ENCODE measurements at places on chromosomes 16 and 17.
A peak's percentile ranks its signal among the peaks of the same experiment; 100 is the strongest.

DNA sequence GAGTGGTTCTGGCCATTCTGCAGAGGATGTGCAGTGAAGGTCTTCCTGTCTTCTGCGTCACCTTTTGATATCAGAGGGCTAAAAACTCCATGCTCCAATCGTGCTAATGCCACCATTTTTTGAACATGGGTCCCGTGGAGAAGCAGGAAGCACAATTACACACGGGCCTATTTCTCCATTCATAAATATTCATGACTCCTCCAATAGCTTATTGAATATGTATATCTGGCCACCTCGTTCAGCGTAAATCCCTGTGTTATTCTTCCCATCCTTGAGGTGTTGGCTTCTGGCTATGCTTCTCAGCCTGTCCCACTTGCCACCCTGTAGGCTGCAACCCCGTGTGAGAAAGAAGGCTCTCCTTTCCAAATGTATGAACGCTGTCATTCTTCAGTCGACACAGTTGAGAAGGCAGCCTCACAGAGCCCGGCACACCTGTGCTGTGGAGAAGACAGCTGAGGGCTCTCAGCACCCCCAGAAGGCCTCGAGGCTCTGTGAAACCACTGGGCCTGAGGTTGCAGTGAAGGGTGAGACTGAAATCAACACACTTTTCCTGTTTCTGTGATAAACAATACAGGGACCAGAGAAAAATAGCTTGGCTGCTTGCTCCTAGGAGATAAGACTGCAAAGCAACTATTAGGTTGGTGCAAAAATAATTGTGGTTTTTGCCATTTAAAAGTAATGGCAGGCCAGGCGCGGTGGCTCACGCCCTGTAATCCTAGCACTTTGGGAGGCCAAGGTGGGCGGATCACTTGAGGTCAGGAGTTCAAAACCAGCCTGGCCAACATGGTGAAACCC, 4.9 kb upstream of the ANKRD40CL start:
- no peak for DNase-seq

- DNase-seq = peak; percentile 60
Observed at GRCh38 chr16:10752843-10753523, 9.3 kb downstream of the NUBP1 start.

GRCh38 chr17:5331506-5331905, 49.4 kb downstream of the RABEP1 start:
- no peak for DNase-seq

GRCh38 chr16:89737341-89738071, 16.2 kb downstream of the ZNF276 start:
- no peak for DNase-seq

DNA sequence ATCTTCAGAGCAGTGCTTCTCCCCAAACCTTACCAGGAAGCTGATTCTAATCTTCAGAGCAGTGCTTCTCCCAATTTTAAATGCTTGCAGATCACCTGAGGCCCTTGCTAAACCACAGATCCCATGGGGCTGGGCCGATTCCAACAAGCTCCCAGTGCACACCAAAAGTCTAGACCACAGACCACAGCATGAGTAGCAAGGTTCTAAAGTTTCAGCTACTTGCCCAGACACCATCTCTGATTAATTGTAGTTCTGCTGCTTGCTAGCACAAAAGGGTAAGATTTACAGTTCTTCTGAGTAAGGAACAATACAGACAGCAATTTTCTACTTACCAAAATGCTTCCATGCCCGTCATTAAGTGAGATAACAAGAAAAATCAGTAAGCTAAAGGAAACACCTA, 12.2 kb downstream of the CLEC3A start:
- no peak for DNase-seq

GRCh38 chr17:81735264-81736102, 23.4 kb downstream of the SLC25A10 start:
- peak; percentile 33 for DNase-seq

DNA sequence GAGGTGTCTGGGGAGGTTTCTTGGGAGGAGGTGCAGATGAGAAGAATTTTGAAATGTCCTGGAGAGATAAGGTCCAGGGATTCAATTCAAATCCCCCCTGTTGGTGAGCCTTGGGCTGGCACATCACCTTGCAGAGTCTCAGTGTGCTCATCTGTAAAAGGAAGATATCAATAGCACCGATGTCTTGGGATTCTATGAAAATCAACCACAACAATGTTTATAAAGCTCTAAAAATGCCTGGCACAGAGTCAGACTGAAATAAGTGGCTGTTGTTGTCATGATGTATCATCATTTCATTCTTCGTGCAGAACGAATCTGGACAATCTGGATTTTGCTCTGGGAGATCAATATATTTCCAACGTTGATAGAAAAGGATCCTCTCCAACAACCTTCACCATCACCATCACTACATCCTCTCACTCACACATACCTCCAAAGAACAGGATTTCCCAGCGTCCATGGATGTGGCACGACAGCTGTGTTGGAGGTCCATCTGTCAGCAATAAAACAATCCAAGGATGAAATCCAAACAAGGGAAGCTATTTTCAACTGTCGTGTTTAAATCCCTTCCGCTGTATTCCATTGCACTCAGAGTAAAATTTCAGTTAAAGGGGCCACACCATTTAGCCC, 393.7 kb upstream of the DYNLRB2 start:
- no peak for DNase-seq

- peak; percentile 95 for DNase-seq
Observed at GRCh38 chr16:70653809-70654771, 7.7 kb downstream of the IL34 start.

GRCh38 chr16:74561626-74562025, 45.3 kb downstream of the GLG1 start:
- no peak for DNase-seq

GRCh38 chr16:52320930-52321439, 226.0 kb downstream of the TOX3 start:
- DNase-seq = no peak

- DNase-seq = peak; percentile 53
Observed at GRCh38 chr16:50697881-50698767, 4.7 kb downstream of the NOD2 start.

- DNase-seq = peak; percentile 22
Observed at GRCh38 chr16:26963109-26963508, 103.6 kb upstream of the C16orf82 start.

DNA sequence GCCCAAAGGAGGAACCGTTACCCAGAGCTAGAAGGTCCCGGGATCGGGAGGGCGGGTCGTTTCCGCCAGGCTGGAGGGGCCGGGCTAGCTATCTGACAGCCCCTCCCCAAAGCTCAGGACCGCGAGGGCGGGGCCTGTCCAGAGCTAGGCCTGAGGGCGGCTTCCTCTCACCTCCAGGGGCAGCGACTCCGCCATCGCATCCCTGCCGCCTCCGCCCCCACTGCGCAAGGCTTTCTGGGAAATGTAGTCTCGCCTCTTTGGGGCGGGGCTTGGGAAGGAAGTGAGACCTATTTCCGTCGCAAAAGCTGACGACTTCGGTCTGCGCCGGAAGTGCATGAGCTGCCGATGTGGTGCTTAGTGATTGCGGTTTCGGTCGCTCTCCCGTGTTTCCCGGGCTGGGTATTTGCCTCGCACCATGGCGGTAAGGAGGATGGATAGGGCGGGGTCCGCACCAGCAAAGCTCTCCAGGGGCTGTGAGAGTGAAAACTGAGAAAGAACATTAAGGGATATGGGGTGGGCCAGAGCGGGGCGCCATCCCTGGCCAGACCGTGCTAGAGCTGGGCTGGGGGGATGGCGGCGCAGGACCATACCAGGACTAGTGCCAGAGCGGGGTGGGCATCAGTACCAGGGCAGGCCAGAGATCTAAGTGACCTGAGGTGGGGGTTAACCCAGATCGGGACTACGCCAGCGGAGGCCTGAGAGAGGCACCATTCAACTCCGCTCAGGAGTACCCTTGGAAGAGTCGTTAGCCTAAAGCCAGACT, at the start of gene TMEM208:
TSS of gene TMEM208 (plus strand) at position 327 of the 763 bp plus-strand sequence. CDS start at position 416, 89 bp downstream.
- peak; percentile 98 for DNase-seq

DNA sequence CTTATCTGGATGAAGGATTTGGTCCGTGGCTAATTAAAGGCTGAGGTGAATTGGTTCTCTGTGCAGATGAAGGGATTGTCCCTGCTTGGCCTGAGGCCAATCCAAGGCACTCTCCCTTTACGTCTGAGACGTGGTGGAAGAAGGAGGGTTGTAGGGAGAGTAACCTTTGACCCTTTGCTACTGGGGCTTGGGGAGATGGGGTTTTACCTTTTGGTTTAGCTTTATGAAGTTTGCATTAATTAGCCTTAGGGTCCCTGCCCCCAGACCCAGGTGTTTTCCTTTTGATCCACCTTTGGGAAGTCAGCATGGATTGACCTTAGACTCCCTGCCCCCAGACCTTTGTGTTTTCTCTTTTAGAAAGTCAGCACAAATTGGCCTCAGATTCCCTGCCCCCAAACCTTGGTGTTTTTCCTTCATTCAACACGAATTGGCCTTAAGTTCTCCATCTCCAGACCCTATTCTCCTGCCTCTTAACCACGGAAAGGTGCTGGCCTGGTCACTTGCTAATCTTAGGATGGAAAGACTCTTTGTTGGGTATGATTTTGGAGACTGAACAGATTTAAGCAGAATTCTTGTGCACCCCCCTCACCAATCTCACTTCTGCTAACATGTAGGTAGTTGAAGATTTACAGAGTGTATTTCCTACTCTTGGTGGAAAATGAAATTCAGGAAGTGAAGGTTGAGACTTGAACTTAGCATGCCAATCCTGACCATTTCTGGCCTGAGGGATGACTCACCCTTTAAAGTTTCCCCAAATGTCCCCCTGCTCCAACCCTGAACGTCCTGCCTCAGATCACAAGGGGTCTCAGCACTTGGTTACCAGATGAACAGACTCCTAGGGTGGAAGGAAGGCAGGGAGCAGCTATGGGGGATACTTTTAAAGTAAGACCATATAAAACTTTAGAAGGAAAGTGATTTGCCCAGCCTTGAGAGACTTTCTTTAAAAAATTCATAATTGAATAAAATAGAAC, 23.1 kb upstream of the MMD start:
- DNase-seq = no peak

DNA sequence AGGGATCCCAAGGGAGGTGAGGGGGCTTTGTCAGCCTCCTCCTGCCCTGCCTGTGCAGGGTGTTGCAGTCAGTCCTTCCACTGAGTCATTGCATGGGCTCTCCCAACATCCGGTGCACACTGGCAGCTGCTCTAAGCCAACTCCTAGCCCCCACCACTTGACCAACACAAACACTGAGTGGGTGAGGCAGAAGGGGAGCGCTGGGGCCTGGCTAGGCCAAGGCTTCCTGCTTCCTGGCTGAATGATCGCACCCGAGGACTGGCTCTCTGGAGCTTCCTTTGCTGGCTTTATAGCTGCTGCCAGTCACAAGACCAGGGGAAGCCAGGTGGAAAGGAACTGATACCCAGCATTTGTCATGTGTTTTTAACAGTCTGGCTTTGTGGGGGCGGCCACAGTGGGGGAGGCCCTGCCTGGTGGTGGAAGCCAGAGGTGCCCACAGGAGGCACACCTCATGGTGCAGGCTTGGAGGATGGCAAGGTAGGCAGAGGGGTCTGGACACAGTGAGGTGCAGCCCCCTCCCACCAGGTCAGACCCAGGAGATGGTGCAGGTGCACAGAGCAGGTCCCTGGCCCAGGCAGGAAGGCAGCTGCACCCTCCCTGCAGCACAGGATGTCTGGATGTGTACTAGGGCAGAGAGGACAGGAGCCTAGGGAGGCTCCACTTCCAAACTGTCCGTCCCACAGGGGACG, 6.8 kb downstream of the MPG start:
- peak; percentile 61 for DNase-seq

DNA sequence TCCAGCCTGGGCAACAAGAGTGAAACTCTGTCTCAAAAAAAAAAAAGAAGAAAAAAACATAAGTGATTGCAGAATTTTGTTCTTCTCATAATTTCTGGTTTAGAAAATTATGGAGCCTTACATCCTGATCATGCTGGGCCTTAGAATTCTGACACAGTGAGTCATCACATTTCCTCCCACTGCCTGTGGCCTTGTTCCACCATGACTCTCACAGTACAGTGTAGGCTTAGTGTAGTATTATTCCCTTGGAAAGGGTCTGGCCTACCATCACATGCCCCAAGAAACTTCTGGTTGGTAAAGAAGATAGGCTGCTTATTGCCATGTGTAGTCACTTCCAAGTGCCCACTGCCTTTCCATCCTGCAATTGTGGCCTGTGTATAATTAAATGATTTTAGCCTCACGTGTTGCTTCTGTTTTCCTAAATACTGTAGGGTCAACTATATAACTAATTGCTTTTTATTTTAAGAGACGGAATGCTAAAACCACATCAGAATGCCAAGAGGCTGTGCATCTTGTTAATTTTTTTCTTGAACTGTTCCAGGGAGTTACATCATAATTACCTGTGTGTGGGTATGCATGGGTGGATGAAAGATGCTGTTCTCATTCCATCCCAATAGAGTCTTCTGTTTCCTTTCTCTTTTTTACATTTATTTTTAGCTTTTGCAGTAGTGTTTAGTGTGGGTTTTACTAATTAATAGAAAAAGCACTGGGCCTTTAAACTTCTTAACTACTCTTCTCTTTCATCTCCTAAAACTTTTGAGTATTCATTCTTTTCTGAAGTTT, 25.9 kb downstream of the OGFOD1 start:
- DNase-seq = peak; percentile 65

- DNase-seq = no peak
Observed at GRCh38 chr16:24552705-24553246, 13.4 kb downstream of the RBBP6 start.

Data from adrenal gland (tissue), 19 donors.